Muscle of arm (tissue), 14 donors: ENCODE measurements at places on chromosomes 13 and 19. TPM values are rescaled to one million over a fixed set of nuclear protein-coding genes. Genes with fewer than 3 reads are reported as not detected.

DNA sequence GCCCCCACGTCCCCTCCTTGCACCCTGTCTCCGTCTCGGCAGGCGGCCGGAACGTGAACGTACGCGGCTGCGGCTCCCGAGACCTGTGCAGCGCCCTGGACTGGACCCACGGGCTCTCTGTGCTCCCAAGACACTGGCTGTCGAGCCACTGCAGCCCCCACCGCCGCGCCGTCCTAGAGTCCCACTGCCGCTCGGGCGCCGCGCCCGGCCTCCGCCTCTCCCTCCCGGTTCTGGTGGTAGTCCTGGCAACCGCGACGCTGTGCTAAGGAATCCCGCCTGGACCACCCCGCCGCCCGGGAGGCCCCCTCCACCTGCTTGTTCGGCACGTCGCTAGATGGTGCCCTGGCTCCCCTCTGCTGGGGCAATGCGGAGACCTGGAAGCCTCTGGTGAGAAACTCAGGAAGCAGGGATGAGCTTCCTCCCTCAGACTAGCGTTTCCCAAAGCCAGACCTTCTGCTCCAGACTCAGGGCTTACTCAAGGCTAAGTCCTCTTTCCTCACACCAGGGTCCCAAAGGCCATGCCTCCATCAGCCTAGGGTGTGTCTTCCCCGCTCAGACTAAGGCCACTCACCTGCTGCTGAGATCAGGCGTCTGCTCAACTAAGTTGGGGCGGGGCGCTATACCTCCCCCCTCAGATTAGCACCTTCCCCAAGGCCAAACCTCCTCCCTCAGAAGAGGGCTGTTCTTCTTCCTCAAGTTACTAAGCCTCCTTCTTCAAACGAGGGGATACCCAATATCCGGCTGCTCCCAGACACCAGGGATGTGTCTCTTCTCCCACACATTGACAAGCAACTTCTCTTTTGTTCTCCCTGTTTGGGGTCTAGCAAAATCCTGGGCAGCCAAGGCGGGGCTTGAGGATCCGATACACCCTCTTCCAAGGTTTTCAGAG lies 16.1 kb upstream of the IRGC start:
- DNase-seq, result peak; percentile 43

- no peak for DNase-seq
Measured at GRCh38 chr13:76293346-76293745, 592.9 kb downstream of the KCTD12 start.

DNA sequence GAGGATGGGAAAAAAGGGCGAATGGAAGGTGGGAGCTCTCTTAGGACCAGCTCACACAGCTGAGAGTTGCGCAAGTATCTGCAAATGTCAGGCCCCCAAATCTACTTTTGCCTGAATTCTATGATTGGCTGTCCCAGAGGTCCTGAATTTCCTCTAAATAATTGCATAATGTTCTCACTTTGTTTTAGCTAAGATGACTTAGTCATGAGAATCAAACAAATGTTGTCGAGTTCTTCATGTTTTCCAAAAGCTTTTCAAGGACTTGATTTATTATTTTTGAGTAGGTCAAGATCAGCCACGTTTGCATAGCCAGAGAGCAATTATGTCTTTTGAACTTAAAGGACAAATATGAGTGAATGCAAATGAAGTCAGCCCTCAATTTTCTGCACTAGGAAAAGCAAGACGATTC lies 246.6 kb upstream of the MAB21L1 start:
- DNase-seq, result peak; percentile 67

- no peak for DNase-seq
Measured at GRCh38 chr19:19816679-19817078, 4.9 kb downstream of the ZNF506 start.

- DNase-seq, result no peak
Measured at GRCh38 chr13:77022341-77022740, 4.6 kb downstream of the FBXL3 start.

- no peak for DNase-seq
Measured at GRCh38 chr13:23957981-23958380, 60.7 kb upstream of the C1QTNF9B start.

GRCh38 chr13:100625447-100625846 lies 36.9 kb upstream of the GGACT start:
- DNase-seq, result no peak

GRCh38 chr19:3047496-3048189 lies 14.7 kb downstream of the TLE5 start:
- peak; percentile 42 for DNase-seq

GRCh38 chr19:33248954-33249613 lies 23.4 kb upstream of the SLC7A10 start:
- no peak for DNase-seq

GRCh38 chr13:48568370-48569103 lies 35.7 kb upstream of the RCBTB2 start:
- no peak for DNase-seq

- no peak for DNase-seq
Measured at GRCh38 chr13:100154842-100155416, 66.0 kb downstream of the PCCA start.

DNA sequence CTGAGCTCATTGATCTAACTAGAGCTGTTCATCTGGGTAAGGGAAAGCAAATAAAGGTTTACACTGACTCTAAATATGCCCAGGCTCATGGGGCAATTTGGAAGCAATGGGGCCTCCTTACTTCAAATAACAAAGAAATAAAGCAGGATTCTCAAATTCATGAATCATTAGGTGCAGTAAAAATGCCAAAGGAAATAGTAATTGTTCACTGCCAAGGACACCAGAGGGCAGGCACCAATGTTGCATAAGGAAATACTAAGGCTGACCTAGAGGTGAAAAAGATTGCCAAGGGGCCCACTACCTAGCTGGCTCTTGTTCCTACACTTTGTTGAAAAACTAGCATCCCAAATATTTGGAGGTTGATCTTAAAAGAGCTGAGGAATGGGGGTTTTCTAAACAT lies 1686.7 kb upstream of the MIR17HG start:
- DNase-seq, result no peak

DNA sequence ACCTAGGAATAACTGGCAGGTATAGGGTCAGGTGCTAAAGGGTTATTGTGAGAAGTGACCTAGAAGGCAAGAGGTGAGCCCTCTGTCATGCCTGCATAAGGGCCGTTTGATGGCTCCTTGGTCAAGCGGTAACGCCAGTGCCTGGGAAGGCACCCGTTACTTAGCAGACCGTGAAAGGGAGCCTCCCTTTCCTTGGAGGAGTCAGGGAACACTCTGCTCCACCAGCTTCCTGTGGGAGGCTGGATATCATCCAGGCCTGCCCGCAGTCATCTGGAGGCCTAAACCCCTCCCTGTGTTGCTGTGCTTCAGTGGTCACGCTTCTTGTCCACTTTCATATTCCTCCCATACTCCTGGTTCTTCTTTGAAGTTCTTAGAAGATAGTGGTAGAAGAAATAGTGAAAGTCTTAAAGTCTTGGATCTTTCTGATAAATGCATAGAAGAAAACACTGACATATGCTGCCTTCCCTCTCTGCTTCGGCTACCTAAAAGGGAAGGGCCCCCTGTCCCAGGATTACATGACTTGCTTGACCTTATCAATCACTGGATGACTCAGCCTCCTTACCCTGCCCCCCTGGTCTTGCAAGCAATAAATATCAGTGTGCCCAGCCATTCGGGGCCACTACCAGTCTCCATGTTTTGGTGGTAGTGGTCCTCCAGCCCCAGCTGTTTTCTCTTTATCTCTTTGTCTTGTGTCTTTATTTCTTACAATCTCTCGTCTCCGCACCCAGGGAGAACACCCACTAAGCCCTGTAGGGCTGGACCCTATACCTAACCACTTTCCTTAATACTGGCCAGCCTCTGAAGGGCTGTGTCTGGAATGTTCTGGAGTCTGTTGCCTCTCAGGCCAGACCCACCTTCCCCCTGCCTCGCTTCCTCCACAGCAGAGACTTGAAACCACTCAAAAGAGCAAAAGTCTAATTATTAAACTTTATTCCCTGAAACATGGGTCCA lies 16.1 kb upstream of the ABCC4 start:
- no peak for DNase-seq

DNA sequence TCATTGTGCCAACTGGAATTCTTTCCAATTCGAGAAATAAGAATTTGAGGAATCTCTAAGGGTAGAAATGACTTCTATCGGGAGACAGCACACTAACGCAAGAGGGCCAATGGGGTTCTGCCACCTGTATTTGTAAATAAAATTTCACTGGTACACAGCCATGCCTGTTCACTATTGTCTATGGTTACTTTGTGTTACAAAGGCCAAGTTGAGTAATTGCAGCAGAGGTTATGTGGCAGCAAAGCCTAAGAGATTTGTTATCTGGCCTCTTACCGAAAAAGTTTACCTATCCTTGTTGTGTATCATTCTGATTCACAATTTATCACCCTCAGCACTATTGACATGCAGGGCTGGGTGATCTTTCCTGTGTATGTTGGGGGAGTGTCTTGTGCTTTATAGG lies 278.0 kb downstream of the KLF5 start:
- DNase-seq, result no peak

GRCh38 chr13:71913717-71914116 lies 46.7 kb upstream of the DACH1 start:
- no peak for DNase-seq

The SRRM5 gene
- polyA plus RNA-seq, result not detected

The ZNF345 gene
- 6.8 TPM for polyA plus RNA-seq

The LGALS7 gene
- 1.0 TPM for polyA plus RNA-seq

The FCER2 gene
- 0.41 TPM for polyA plus RNA-seq

The CEBPA gene
- 12.3 TPM for polyA plus RNA-seq

The TDRD12 gene
- polyA plus RNA-seq, result 0.49 TPM

The SLC10A2 gene
- polyA plus RNA-seq, result not detected

The FFAR3 gene
- 0.16 TPM for polyA plus RNA-seq

The PSMC4 gene
- polyA plus RNA-seq, result 51.8 TPM

The BCL3 gene
- polyA plus RNA-seq, result 9.6 TPM
